ENCODE measurements at places on chromosomes 5 and 9.
A peak's percentile ranks its signal among the peaks of the same experiment; 100 is the strongest.

DNA sequence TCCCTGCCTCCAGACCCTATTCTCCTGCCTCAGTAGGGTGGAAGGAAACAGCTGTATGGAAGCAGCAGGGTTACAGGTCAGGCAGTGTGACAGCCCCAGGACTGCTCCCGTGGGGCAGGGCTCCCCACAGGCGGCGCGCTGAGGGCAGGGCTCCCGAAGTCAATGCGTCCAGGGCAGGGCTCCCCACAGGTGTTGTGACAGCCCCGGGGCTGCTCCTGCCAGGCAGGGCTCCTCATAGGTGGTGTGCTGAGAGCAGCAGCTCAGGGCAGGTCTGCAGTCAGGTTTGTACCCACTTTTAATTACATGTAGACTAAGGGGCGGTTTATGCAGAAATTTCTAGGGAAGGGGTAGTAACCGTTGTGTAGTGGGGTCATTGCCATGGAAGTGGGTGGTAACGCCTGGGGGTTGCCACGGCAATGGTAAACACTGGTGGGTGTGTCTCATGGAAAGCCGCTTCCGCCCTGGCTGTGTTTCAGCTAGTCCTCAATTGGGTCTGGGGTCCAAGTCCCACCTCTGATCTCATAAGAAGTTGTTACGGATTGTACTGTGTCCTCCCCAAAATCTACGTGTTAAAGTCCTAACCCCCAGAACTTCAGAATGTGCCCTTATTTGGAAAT is 16.7 kb upstream of the TERT start:
- DNase-seq: no peak

DNA sequence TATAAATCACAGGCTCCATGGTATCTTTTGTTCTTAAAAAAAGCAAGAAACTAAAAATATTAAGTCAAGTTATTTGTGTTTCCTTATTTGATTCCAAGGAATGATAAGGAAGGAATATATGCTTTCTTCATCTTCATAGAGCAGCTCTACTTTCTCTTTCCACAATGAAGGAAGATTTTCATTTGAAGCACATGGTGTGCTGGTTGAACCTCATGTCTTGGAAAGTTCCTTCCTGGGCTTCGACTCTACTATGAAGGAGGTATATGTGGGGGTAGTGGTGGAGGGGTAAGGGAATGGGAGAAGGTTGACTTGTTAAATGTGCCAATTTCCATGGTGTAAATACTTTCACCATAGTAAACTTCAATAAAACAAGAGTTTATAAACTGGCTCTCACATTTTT is 698.0 kb downstream of the CETN3 start:
- DNase-seq: no peak

GRCh38 chr5:117872798-117873368 is 1115.5 kb downstream of the DTWD2 start:
- no peak for DNase-seq

DNA sequence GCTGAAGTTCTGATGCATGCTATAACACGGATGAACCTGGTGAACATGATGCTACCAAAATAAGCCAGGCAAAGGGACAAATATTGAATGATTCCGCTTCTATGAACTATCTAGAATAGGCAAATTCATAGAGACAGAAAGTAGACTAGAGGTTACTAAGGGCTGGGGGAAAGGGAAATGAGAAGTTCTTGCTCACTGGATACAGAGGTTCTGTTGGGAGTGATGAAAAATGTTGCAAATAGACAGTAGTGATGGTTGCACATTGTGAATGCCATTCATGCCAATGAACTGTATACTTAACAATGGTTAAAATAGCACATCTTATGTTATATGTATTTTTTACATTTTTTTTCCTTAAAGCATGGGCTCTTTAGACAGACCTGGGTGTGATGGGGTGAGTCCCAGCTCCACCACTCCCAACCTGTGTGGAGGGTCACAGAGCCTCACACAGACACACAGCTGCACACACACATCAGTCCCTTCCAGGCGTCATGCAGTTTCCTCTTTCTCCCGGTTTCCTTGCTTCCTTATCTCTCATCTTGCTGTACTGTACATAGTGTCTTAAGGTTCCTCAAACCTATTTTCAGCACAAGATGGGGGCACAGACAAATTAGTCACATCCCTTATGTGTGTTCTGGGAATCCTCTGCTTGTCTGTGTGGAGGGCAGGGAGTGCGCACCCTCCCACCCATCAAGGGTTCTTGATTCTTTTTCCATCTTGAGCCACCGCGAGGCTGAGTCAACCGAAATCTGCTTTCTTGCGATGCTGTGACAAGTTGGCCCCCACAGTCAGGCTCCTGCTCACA is 192.9 kb downstream of the CRB2 start:
- peak; percentile 81 for DNase-seq

DNA sequence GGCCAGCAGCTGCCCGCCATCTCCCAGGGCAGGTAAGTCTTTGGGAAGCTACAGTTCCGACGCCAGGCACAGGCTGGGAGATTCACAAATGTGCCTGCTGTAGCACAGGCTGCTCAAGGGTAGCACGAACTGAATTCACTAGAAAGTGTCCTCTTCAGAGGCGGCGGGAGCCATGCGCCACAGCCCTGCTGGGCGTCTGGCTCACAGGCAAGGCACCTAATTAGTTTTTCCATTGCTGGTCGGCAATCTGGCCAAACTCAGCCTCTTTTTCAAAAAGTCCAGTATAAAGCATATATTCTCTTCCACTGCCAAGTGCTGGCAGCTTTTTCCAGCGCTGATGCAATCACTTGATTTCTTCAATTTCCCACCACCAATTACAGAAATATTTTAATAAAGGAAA is 128.9 kb upstream of the RAPGEF1 start:
- DNase-seq: no peak

GRCh38 chr9:110900917-110901316 is 137.4 kb downstream of the LPAR1 start:
- DNase-seq: no peak

DNA sequence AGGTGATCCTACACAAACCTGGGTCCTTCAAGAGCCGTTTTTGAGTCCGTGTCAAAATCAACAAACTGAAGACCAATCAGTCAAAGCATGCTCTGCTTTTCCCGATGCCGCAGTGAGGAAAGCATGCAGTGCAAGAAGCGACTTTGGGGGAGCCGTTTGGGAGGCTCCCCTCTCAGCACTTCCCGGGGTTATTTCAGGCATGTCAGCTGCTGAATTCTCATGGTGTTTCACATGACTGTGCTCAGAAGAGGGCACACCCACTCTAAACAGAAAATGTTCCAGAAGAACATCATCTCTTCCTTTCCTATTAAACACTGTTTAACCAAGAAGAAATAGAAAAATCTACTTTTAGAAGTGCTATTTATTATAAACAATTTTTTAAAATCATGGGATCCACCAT is 125.5 kb downstream of the EPB41L4A start:
- DNase-seq: no peak

DNA sequence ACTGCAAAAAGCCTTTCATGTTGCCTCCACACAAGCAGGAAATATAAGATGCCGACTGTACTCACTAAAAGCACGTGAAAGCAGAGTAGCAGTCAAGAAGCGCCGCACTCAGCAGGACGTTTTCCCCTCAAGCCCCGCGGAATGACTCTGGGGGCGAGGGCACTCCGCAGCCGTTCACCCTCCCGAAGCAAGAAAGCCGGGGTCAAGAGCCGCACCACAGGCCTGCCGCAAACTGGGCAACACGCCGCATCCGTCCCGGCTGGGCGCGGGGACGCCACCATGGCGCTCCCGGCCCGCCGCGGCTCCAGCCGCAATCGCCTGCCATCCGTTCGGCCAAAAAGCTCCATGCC is 364 bp downstream of the RPS6 start:
- peak; percentile 49 for DNase-seq

- DNase-seq: no peak
Observed at GRCh38 chr9:78234810-78235209, 1.1 kb upstream of the CEP78 start.

DNA sequence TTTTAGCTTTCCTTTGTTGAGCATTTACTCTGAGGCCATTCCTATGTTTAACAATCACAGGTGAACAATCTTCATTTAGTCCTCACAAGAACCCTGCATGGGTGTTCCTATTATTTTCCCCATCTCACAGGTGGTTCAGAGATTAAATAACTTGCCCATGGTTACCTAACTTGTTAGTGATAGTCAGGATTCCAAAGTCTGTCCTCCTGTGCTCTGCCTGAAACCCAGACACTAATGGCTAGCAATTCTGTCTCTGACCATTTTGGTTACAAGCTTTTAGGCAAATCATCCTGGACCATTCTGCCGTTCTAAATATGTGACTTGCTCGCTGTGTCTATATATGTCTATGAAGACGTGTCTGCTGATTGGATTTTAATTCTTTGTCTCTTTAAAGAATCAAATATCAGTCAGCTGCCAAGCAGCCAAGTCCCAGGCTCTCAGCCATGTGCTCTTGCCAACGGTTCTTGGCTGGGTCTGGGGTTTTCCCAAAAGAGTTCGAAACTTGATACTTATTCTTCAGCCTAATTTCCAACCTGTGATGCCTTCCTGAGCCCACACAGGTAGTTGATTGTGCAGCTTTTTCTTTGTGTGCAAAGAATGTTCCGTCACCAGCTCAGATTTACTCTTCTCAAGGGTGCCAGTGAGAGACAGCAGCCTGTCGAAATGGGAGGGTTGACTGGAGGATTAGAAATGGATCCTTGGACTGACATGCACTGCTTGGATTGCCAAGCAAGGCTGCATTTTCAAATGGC is 121.7 kb downstream of the NREP start:
- DNase-seq: no peak

DNA sequence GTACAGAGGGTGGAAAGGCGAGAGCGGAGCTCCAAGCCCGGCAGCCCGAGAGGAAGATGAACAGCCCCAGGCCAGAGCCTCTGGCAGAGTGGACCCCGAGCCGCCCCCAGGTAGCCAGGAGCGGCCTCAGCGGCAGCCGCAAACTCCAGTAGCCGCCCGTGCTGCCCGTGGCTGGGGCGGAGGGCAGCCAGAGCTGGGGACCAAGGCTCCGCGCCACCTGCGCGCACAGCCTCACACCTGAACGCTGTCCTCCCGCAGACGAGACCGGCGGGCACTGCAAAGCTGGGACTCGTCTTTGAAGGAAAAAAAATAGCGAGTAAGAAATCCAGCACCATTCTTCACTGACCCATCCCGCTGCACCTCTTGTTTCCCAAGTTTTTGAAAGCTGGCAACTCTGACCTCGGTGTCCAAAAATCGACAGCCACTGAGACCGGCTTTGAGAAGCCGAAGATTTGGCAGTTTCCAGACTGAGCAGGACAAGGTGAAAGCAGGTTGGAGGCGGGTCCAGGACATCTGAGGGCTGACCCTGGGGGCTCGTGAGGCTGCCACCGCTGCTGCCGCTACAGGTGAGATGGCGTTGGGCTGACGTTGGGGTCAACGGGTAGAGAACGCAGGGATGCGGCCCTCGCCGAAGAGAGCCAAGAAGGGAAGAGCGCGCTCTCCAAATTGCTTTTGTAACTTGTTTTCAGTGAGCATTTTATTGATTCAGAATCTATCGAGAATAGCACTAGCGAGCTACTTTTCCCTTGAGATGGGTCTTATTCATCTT is at the start of gene PTGER4:
TSS of gene PTGER4 (plus strand) at position 3 of the 769 bp plus-strand sequence. CDS start 1,079 bp downstream, outside the sequence.
- peak; percentile 46 for DNase-seq

DNA sequence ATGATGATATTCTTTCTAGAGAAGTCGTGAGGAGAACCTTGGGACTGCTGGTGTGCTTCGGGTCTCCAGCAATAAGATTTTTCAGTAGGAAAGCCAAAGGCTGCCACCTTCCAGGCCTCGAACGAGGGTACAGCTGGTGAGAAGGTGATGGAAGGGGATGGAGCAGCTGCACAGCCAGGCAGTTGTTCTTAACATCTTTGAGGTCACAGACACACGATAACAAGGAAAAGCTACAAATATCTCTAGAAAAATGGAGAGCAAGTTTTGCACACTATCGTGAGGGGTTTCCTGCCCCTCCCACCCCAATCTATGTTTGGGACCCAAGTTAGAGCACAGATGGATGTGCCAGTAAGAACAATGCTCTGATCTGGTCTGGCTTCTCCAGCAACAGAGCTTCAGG is 6.8 kb upstream of the IL7R start:
- DNase-seq: no peak

GRCh38 chr5:73135429-73136054 is 15.2 kb downstream of the TMEM171 start:
- DNase-seq: peak; percentile 29

DNA sequence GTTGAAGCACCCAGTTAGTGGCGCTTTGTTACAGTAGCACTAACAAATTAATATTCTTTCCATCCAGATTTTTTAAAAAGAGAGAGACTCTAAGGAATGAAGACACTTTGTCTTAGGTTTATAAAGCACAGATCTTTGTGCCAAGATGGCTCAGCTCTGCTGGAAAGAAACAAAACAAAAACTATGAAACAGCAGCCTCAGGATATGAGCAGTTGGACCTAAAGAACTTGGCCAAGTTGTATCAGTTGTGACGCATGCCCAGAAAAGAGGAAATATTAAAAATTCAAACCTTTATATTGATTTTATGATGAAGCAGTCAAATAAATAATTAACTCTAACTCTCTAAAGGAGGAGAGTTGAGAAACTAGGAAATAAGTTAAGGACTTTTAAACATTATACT is 427.2 kb downstream of the SPOCK1 start:
- DNase-seq: no peak

GRCh38 chr5:128684961-128685360 is 146.9 kb upstream of the FBN2 start:
- DNase-seq: no peak

DNA sequence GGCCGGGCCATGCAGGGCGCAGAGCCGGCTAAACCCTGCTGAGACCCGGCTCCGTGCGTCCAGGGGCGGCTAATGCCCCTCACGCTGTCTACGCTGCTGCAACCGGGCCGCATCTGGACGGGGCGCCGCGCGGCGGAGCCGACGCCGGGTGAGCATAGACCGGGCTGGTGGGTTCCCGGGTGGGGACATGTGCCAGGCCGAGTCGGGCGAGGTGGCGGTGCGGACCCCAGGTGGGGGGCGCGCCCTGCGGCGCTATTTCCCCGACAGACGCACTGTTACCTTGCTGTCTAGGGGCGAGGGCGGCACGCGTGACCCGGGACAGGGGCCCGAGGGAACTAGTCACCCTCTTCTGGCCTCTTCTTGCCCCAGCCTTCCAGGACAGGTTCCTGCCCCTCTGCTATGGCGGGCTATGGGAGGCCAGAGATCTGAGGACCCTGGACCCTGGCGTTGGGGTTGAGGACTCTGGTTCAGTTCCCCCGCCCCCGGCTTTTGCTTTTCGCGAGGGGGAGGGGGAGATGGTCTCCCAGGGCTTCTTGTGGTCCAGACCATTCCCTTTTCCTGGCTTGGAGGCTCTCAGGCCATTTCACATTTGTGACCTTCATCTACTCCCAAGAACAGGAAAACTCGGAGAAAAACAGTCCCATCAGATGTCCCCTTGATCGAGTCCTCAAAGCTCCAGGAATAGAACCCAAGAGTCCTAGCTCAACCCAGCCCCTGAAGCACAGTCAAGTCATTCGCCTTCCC is 536 bp downstream of the SLC27A4 start:
- DNase-seq: peak; percentile 29

DNA sequence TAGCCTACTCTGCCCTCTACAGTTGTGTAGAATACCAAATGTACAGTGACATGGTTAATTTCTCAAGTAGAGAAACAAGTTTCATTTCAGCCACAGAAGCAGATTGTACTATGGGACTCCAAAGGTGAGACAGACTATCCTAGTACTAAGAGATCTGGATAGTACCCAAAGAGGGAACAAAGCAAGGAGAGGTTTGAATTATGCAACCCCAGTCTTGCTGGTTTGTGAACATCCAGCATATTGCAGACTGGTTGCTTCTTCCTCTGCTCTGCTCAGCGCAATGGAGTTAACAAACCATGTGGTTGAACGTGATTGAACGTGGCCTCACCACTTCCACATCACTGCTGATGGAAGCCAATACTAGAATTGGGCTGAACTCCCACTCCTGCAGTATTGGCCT is 43.3 kb upstream of the ALDOB start:
- no peak for DNase-seq

GRCh38 chr5:45385321-45386058 is 310.7 kb downstream of the HCN1 start:
- no peak for DNase-seq

- DNase-seq: no peak
Observed at GRCh38 chr5:2715856-2716255, 35.6 kb downstream of the IRX2 start.

Measured in activated CD4-positive, alpha-beta T cell treated with anti-CD3 and anti-CD28 coated beads for 48 hours (primary cell).